NAMALWA (cell line): ENCODE measurements at places on chromosomes 2 and 18.

- no peak for DNase-seq
These were observed 68.3 kb downstream of the RIF1 start for GRCh38 chr2:151478011-151478410.

DNA sequence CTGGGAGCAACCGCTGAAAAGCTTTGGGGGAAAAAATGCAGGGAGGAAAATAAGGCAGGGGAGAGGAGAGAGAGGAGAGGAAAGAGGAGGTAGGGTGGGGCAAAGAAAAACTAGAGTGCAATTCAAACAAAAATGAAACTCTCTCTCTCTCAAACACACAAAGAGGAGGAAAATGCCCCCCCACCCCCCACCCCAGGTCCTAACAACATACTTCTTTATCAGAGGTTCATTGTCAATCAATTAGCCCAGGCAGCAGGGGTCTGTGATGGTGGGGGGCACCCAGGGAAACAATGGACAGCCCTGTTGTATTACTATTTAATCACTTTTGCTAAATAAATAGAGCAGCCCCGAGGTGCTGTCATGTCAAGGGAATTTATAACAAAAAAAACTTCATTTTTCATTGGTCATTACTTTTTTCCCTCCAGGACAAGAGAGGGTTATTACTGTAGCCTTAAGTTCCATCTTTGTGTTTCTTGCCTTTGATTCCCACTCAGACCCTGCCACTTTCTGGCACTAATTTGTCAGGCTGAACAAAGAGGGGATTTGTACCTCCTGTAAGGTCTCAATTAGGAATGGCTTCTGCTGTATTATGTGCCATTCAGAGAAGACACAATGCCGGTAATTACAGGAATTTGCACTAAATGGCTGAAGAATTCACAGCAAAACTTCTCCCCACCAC lies 55.0 kb downstream of the PLEKHM3 start:
- DNase-seq, result no peak

DNA sequence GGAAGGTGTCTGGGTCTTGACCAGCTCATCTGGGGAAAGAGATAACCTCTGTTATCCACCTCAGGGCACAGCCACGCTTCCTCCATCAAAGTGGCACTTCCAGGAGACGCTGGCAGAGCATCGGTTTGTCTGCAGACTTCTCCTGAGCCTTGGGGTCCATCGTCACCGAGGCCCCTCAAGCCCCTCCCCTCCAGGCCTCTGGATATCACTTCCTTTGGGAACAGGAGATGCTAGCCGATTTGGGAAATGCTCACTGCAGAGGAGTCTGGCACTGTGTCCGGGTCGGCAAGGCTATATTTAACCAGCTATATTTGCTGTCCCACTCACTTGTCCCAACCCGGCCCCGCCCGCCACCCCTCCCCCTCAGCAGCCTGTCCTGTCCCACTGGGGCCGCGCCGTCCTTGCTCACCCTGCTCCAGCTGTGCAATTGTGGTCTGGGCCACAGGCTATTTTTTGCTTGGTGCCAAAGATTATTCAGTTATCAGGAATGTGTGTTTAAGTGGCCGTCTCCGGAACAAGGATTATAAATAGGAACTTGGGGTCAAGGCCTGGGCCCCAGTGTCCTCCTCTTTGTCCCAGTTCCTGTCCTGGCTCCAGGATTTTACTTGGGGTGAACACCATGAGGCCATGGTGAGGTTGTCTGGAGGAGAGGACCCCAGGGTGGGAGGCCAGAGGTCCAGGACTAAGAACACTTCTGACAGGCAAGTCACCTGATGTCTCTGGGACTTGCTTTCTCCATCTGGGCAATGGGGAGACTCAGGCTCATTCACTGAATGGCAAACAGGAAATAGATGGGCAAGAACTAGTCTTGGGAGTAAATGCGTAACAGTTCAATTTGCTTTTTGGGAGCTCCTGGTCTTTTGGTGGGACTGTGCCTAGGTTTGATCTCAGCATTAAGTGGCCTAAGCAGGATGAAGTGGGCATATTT lies 263.6 kb downstream of the DYSF start:
- DNase-seq, result no peak

GRCh38 chr2:17918789-17919188 lies 40.3 kb downstream of the KCNS3 start:
- peak; percentile 6 for DNase-seq

DNA sequence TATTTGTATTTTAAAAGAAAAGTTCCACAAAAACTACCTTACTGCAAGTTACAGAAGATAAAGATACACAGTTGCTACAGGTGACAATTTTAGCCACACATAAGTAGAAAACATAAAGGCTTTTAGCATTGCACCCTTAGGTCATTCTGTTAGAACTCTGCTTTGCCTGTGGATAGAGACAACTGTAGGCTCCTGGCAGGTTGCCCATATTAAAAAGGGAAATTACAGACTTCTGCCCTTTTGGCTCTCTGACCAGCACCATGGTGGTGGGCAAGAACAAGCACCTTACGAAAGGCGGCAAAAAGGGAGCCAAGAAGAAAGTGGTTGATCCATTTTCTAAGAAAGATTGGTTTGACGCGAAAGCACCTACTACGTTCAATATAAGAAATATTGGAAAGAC lies 223.3 kb downstream of the MC4R start:
- no peak for DNase-seq

GRCh38 chr2:10768063-10768507 lies 44.5 kb downstream of the PDIA6 start:
- DNase-seq, result no peak

DNA sequence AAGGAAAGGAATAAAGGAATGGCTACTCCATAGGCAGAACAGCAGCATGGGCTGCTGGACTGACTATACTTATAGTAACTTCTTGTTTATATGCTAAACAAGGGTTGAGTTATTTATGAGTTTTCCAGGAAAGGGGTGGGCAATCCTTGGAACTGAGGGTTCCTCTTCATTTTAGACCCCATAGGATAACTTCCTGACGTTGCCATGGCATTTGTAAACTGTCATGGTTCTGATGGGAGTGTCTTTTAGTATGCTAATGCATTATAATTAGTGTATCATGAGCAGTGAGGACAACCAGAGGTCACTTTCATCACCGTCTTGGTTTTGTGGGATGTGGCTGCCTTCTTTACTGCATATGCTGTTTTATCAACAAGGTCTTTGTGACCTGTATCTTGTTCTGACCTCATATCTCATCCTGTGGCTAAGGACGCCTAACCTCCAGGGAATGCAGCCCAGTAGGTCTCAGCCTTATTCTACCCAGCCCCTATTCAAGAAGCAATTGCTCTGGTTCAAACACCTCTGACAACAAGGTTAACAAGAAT lies 98.6 kb upstream of the CABLES1 start:
- DNase-seq, result no peak

GRCh38 chr2:168149150-168149974 lies 98.0 kb downstream of the STK39 start:
- no peak for DNase-seq

DNA sequence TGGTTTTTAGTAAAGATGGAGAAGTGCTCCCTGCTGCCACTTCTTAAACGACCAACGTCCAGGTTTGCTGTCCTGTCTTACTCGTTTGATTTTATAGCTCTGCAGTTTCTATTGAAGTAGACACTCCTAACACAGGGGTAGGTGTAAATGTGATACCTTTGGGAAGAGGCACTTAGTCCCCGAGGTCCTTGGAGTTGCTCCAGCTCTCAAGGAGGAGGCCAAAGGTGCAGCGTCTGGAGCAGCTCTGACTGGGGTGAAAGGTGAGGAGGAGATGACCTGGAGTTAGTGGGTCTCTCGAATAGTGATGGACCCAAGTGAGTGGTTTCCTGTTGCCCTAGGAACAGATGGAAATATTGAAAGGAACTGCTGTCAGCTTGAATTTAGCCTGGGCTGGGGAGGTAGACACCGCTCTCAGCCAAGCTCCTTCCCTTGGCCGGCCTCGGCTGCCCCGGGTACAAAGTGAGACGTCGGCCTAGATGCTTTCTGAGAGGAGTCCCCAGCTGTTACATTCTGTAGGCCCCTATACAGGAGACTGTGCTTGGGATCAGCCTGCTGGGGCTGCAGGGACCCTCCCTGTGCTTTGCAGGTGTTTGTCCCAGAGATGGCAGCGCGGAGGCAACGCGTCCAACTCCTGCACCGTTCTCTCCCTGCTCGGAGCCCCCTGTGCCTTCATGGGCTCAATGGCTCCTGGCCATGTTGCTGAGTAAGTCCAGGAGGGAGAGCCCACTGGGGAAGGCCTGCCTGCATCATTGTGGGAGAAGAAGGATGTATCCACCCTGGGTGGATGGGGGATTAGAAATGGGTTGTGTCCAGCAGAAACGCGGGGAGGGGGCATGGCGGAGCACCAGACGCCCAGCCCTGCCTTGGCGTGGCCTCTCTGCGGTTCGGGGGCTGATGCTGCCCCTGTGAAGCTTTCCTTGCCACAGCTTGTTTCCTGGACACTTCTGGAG lies 5.4 kb downstream of the KHK start:
- DNase-seq, result no peak

DNA sequence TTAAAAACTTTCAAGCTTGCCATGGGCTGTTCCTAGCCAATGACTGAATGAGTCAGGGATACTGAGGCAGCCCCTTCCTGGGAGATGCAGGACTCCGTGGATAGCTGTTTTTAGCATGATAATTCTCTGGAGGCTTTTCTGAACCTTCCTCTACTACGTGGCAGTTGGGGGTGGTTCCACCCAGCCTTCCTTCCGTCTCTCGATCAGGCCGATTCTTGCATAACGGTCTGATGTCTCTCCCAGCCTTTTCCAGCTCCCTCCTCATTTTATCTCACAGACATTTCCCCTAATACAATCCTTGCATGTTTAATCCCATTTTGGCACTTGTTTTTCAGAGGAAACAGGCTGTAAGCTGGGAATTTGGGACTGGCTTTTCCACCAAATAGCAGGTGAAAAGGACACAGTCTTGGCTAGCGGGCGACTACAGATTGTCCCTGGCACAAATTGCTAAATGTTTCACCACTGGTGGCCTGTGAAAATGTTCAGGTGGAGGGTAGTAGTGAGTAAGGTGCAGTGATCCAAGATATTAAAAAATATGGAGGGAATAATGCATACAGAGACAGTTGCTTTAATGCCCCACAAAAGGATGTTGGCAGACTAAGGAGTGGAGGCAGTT lies 21.0 kb upstream of the CTLA4 start:
- DNase-seq, result no peak

DNA sequence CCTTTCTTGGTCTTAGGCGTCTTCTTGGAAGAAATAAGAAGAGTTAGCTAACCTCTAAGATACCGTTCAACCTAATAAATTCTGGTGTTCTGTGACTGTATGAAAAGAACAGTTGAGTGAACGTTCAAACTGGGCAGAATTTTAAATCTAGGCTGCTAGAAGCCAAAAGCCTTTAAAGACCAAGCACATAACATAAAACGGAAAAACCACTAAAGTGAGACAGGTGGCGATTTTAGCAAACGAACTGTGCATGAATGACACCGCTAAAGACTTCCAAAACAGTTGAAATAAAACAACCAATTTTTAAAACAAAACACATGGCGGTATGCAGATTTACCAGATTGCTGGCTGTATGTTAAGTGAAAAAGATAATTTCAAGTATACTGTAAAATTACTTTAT lies 73.1 kb downstream of the GALNT13 start:
- DNase-seq, result no peak

DNA sequence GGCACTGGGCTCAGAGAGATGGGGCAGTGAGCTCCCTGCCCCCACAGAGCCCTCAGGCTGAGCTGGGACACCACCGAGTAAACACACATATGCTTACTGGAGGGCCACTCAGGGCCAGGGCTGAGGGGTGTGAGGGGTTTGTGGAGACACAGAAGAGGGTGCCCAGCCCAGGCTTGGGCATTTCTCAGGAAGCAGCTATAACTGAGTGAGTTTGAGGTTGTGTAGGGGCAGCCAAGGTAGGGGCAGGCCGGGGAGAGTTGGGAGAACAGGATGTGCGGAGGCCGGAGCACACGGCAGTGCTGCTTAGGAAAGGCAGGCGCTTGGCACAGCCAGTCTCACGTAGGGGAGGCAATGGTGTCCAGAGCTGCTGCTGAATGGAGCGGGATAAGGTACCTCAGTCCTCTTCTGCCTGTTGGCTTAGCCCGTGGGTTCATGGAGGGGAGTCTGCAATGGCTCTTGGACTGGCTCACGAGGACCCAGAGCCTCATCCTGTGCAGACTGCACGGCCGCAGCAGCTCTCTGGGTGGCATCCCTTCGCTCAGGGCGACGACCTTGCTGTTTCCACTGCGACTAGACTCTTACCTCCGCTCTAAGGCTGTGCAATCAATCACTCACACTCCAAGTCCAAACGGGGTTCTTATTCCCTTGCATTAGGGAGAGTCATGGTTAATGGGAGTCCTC lies 466.1 kb upstream of the HS6ST1 start:
- no peak for DNase-seq

DNA sequence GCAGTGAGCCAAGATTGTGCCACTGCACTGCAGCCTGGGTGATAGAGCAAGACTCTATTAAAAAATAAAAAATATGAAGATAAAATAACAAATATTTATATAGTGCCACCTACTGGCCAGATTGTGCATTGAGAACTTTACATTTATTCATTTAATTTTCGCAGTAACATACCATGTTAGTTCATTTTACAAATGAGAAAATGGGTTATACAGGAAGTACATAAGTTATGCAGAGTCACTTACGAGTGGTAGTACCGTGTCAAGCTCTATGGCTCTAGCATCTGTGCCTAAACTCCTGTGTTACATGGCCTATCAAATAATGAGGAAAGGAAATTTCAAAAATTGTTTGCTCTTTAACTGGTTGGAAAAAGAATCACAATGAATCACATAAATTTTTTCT lies 27.9 kb downstream of the RIF1 start:
- DNase-seq, result peak; percentile 62

- DNase-seq, result no peak
These were observed 8.6 kb upstream of the UBXN4 start for GRCh38 chr2:135733045-135733444.

DNA sequence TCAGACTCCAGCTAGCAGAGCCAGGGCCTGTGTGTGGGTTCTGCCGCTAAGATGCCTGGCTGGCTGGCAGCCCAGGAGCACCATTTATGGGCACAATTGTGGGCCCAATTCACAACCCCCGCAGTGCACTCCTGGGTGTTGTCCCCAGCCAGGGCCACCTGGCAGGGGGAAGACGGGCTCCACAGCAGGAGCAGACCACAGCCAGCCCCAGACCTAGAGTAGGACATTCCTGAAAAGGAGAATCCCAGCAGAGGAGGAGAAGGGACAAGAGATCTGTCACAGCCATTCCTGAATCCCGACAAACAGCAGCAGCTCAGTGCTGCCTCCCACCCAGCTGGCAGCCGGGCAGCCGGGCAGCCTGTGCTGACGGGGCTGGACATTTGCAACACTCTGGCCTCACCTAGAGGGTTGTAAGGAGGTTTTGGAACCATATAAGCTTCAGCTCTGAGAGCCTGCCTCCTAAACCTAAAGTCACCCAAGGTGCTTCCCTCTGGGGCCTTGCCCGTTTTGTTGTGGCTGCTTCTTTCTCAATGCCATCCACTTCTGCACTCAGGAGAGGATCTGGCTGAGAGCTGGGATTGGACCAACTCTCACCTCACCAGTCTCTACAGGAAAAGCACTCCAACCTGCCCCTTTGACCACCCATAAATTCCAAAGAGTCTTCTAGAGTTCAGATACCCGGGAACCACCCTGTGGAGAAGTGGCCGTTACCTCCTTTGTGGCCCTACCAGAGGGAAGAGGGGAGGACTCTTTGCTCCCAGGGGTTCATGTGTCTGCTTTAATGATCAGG lies 4.1 kb upstream of the TMEM177 start:
- no peak for DNase-seq

- no peak for DNase-seq
These were observed 79.3 kb upstream of the RNU4ATAC start for GRCh38 chr2:121451398-121451797.
